NCI-H1930 (cell line): ENCODE measurements at places on chromosomes 3 and 15.

GRCh38 chr3:101212730-101213129, 107.6 kb downstream of the IMPG2 start:
- DNase-seq: no peak

GRCh38 chr3:139110072-139110830, 65.6 kb upstream of the PRR23C start:
- no peak for DNase-seq

DNA sequence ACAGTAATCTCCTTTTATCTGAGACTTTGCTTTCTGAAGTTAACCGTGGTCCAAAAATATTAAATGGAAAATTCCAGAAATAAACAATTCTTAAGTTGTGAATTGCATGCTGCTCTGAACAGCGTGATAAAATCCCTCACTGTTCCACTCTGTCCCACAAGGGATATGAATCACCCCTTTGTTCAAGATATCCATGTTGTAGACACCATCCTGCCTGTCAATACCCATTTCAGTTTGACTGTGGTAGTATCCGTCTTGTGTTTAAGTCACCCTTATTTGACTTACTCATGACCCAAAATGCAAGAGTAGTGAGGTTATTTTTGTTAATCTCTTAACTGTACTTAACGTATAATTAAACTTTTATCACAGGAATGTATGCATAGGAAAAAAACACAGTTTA, 435.0 kb downstream of the SHQ1 start:
- no peak for DNase-seq

GRCh38 chr3:171694888-171695287, 115.4 kb downstream of the PLD1 start:
- no peak for DNase-seq

DNA sequence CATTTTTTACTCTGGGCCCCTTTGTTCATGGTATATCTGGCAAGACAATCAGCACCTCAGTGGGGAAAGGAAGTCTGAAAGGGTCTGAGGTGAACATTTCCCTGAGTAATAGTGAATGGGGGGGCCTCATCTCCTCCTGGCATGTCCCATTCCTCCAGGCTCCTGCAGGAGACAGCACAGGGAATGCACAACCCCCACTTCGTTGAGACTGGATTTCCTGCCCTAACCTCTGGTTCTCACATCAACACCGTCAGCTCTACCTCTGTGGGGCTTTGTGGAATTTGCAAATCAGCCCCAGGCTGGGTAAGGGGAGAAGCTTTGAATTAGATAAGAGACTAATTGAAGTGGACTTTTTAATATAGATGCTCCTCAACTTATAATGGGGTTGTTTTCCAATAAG, 168.3 kb upstream of the TRIM42 start:
- DNase-seq: no peak

GRCh38 chr3:127458696-127459604, 131.6 kb downstream of the TPRA1 start:
- no peak for DNase-seq

DNA sequence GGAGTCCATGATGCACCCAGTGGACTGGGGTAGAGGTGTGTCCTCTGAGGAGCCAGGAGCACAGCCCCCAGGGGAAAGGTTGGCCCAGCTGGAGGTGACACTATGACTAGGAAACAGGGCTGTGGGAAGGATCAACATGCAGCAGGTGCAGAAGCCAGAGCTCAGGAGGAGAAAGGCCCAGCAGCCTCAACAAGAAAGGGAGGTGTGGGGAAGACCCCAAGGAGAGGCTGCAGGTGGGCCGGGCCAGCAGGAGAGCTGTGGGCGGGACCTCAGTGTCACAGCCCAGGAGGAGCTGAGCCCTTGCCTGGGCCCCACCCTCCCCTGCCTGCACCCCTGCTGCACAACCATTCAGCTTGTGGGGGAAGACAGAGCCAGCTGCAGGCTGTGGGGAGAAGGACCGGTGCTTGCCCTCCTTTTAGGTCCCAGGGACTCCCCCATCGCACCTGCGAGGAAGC, 18.4 kb upstream of the KLF13 start:
- no peak for DNase-seq

DNA sequence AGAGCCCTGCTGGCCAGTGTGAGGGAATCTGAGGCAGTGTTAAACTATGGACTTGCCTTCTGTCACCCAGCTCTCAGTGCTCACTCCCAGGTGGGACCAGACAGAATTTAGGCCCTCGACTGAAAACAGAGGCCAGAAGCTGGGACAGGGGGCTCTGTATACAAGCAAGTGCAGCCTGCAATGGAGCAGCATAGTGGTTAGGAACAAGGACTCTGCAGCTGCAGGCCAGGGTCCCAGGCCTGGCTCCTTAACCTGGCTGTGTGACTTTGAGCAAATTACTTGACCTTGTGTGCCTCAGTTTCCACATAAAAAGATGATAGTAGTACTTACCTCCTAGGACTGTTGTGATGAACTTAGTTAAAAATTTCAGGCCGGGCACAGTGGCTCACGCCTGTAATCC, 39.8 kb downstream of the CMTM7 start:
- DNase-seq: no peak

- no peak for DNase-seq
Observed at GRCh38 chr3:16885593-16886302, 993 bp downstream of the PLCL2 start.

DNA sequence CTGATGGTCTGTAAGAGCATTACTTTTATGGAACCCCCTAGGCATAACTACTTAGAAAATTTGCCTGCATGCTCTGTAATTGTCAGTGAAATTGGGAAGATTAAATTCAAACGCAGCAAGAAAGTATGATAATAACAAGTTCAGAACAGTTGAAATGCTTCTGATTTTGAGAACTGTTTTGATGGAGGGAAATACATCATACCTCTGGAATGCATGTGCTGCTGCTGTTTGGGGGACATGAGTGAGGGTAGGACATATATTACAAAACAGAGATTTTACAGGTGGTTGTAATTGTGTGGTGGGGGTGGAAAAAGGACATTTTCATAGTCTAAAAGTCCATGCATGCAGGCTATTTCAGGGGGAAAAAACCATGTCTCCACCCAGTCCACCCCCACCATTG, 135.0 kb upstream of the DPH6 start:
- DNase-seq: no peak

DNA sequence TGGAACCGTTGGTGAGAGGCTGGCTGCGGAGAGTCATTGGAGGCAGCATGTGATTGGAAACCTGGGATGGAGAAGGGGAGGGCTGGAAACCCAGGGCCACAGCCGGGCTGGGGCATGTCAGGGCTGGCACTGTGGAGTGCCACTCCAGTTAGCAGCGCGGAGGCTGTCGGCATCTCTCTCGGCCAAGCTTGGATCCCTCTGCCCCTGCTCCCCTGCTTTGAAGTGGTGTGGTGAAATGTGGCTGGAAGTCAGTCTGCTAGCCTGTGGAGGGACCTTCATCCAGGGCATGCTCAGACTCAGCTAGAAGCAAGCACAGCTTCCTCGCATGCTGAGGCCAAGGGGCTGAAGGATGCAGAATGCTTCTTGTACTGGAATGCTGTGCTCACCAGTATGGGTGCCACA, 13.5 kb downstream of the SLCO3A1 start:
- DNase-seq: no peak
